Activated T-cell treated with anti-CD3 and anti-CD28 coated beads, Interleukin-2, amount 50 U/mL, for 48 hours (primary cell): ENCODE measurements at places on chromosomes 6 and 20.

DNA sequence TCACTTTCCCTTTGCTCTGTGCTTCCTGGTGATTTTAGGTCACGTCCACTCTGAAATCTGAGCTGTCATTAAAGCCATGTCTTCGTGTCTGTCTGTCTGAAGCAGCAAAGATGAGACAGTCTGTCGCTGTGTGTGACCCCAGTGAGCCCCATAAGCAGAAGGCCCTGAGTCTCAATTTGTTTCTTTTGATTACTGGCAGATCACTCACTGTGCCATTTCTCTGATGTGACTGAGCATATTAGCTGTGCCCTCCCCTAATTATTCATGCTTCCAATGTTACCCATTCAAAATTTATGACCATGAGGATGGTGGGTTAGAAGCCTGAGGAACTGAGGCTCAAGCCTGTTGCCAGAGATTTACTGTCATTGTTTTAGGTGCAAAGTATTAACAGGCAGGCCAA is 117.6 kb downstream of the PLCB1 start:
- no peak for DNase-seq

GRCh38 chr6:105432797-105433196 is 29.9 kb upstream of the PREP start:
- no peak for DNase-seq

- DNase-seq: no peak
These were observed 64.4 kb downstream of the CD40 start for GRCh38 chr20:46182276-46183200.

DNA sequence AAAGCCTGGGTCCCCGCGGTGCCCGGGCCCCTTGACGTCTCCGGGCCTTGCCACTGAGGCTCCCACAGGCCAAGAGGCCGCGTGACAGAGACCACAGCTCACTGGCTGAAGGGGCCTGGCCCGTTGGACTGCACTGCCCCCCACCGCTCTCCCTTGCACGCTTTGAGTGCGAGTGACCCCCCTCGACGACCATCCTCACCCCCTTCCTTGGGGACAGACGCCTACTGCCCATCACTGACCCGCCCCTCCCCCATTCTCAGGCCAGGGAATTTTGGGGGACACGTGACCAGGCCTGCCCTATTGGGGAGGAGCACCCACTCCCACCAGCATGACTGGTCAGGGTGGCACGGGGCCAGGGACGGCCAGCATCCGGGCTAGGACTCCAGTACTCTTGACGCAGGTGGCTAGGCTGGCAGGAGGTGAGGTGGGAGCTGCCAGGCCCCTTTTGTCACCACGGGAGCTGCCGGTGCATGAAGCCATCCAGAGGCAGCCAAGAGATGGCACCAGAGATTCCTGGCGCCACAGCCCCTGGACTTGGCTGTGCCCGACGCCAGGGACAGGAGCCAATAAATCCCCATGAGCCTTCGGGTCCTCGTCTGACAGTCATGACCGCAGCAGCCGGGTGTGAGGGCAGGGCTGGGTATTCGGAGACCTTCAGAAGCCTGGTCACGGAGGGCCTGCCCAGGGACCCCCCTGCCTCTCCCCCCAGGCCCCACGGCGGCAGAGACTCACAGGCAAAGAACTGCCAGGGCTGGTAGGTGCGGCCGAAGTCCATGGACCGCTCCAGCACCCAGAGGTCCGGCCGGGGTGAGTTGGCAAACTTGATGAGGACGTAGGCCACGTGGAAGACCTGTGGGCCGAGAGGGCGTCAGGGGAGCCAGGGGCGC is 14.5 kb downstream of the LAMA5 start:
- no peak for DNase-seq

- no peak for DNase-seq
These were observed 2.5 kb downstream of the SLC17A1 start for GRCh38 chr6:25829375-25829774.

- DNase-seq: no peak
These were observed 94.5 kb downstream of the PREX1 start for GRCh38 chr20:48733296-48733790.

- peak; percentile 77 for DNase-seq
These were observed 88.6 kb upstream of the TGM3 start for GRCh38 chr20:2206957-2207769.

DNA sequence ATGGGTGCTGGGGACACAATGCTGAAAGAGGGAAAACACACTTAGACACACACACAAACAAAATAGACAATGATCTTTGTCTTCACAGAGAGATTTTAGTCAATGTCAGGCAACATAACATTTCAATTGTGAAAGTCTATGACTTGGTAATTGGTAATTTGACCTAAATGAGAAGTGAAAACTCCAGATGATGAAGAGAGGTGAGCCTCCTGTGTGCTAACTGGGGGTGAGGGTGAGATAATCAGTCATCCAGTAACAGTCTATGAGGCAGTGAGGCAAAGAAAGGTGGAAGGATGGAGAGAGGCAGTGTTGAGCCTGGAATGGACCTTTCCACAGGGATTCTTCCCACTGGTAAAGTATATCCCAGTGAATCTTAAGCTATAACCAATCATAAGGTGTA is 744.2 kb downstream of the MAFB start:
- no peak for DNase-seq

DNA sequence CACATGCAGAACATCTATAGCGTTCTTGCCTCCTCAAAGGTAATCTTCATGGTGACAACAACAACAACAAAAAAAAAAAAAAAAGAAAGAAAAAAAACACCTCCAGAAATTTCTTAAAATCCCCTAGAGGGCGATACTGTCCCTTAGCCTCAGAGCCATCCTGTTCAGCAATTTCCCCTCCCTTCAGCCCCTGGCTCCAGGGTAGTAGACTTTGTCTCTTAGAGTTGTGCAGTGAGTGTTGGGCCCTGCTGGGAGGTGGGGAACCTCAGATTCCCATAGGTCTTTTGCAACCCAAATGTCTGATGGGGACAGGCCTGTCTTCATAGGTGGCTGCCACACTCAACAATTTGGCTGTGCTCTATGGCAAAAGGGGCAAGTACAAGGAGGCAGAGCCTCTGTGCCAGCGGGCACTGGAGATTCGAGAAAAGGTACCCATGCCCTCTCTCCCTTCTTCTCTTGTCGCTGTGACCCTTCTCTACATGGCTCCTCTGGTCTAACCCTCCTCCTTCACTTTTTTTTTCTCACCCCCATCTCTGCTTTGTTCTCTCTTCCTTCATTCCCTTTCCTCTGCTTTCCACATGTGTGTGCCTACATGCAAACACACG is 6.0 kb upstream of the PTK7 start:
- no peak for DNase-seq

GRCh38 chr6:53426667-53427270 is 78.0 kb upstream of the ELOVL5 start:
- no peak for DNase-seq

GRCh38 chr6:134060491-134061106 is 8.2 kb upstream of the SLC2A12 start:
- no peak for DNase-seq

DNA sequence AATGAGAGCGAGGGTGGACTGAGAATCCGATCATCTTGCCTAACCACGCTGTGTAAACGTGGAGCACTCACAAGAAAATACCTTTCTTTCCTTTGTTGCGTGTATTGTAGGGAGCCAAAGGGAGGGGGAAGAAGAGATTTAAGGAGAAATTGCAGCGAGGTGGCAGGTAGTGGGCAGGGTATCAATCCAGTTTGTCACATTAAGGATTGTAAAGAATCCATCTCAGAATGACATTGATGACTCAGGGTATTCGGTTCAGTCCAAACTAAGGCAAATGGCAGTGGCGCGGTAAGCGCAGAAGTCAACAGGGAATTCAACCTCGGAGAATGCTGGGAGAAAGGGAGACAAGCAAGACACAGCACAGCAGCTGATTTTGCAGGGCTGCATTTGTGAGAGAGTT is 146.2 kb downstream of the ID4 start:
- no peak for DNase-seq

DNA sequence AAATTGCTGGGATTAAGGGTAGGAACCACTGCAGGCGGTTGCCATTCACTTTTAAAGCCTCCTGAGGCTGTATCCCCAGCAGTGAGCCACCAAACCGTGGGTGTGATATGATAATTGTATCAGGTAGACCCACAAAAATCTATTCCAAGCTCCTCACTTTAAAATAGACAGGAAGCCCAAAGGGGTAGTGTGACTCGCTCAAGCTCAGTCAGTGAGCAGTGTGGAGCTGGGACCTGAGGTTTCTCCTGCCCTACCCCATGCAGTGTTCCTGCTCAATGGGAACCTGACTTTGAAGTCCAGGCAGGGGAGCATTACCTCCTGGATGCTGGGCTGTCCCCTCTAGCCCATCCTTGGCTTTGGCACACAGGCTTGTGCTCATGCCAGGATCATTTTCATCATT is 14.9 kb upstream of the MAPRE1 start:
- no peak for DNase-seq

- no peak for DNase-seq
These were observed 1.0 kb downstream of the MRPS26 start for GRCh38 chr20:3046677-3047462.

GRCh38 chr6:161094955-161095354 is 103.4 kb downstream of the MAP3K4 start:
- DNase-seq: no peak

- DNase-seq: no peak
These were observed 17.6 kb upstream of the CDKN1A start for GRCh38 chr6:36660771-36661471.

GRCh38 chr6:79946272-79947190 is 822 bp downstream of the ELOVL4 start:
- peak; percentile 39 for DNase-seq

DNA sequence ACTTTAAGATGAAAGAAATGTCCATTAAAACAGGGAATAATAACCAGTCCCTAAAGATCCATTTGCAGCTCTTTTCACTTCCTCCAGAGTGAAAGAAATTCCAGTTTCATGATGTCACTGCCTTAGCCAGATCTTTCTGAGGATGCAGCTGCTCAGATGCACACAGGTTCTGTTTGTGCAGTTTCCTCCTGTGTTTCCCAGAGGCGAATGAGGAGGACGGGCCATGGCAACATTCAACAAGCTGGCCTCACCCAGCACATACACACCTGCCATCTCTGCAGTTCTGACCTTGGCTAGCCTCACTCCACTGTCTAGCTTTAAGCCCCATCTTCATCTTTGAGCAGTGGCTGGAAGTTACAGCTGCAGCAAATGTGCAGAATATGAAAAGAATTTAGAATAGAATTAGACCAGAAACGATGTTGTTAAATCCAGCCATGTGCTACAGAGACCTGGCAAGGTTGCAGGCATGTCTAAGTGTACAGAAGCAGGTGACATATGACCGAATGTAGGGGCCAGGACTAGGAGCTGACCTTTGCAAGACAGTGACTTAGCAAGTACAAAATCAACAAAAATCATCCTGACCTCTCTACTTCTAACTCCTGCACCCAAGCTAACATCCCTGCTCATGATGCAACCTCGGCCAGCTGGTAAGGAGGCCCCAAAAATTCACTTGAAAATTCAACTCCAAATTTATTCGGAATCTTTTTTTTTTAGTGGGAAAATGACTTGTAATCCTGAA is 35.0 kb downstream of the FAM50B start:
- DNase-seq: no peak

DNA sequence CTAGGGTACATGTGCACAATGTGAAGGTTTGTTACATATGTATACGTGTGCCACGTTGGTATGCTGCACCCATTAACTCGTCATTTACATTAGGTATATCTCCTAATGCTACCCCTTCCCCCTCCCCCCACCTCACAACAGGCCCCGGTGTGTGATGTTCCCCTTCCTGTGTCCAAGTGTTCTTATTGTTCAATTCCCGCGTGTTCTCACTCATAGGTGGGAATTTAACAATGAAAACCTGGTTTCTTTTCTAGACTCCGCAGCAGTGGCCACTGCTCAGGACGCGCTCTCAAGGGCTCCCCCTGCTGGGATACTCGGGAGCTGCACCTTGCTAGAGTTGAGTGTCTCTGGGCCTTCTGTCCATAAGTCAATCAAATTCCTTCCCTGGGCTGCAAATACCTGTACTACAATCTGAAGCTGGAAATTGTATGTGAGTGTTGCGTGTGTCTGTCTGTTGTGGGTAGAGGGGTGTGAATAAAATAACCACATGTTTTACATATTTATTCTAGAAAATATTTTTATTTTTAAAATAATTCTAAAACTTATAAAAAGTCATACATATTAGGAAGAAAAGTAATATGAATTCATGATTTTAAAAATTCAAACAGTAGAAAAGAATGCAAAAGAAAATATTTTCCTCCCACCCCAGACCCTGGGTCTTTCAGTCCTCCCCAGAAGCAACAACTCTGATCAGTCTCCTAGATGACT is 8.2 kb upstream of the CEP250 start:
- peak; percentile 97 for DNase-seq
